ENCODE measurements at places on chromosomes 12 and 14. TPM values are rescaled to one million over a fixed set of nuclear protein-coding genes. Genes with fewer than 3 reads are reported as not detected.

Gene KCNMB4
- 22.2 TPM for total RNA-seq

Gene TMEM132C
- total RNA-seq, result 0.22 TPM

Gene CISTR
- not detected for total RNA-seq

GRCh38 chr14:55592436-55592835, 12.4 kb downstream of the KTN1 start:
- DNase-seq, result no peak

- DNase-seq, result no peak
Observed at GRCh38 chr14:24321212-24321975, 10.1 kb downstream of the LTB4R start.

- no peak for DNase-seq
Observed at GRCh38 chr12:18439541-18439940, 178.2 kb downstream of the PIK3C2G start.
